ENCODE measurements at places on chromosomes 12 and 14. TPM values are rescaled to one million over a fixed set of nuclear protein-coding genes. Genes with fewer than 3 reads are reported as not detected.
A peak's percentile ranks its signal among the peaks of the same experiment; 100 is the strongest.

Gene DERA
- 16.6 TPM for polyA plus RNA-seq

Gene NOVA1
- 0.32 TPM for polyA plus RNA-seq

- H3K27me3 ChIP-seq, result peaks cover 98% of the 10 kb centered on the region
- H3K27ac ChIP-seq, result no peak within 1 kb of the TSS
- no peak within 1 kb of the TSS for H3K4me3 ChIP-seq
- peak; percentile 63 for DNase-seq
These were observed at the start of gene HOTAIR for GRCh38 chr12:53974084-53975063. Gene HOTAIR (minus strand): TSS chr12:53974954.

Gene ESRRB
- polyA plus RNA-seq, result 0.05 TPM

DNA sequence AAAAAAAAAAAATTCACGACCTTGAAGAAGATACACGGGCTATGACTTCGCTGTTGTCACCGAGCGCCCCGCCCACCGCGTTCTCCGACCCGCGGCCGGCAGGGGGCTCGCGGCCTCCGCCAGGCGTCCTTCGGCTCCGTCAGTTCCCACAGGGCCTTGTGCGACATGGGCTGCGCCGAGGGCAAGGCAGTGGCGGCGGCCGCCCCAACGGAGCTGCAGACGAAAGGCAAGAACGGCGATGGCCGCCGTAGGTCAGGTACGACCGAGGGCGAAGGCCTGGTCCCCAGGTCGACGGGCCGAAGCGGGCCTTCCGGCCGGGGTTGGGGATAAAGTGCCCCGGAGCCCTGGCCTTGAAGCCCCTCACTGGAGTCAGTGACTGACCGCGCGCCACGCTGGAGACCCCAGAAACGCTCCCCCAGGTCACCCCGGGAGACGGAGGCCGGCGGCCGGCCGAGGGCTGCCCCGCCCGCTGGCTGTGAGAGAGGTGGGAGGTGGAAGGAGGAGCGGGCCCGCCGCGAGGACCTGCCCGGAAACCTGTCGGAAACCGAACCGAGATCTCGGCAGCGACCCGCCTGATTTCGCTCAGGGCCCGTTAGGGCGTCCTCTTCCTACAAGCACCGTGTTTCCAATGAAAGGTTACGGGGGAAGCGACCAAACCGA, at the start of gene TXNRD1:
Gene TXNRD1, plus strand, starts transcription at position 142 of the 660 bp plus-strand sequence. Its CDS starts 24 bp downstream, at position 166.
- DNase-seq, result no peak

- no peaks in the 10 kb centered on the region for H3K4me1 ChIP-seq
- no peaks in the 10 kb centered on the region for H3K36me3 ChIP-seq
- no peaks in the 10 kb centered on the region for H3K27me3 ChIP-seq
- no peak overlapping the region for H3K4me3 ChIP-seq
- peak; percentile 32 for DNase-seq
These were observed 3.6 kb downstream of the TPH2 start for GRCh38 chr12:71942259-71942658.

Gene FZD10
- polyA plus RNA-seq, result not detected

- DNase-seq, result no peak
- peaks cover 43% of the 10 kb centered on the region for H3K4me1 ChIP-seq
- no peaks in the 10 kb centered on the region for H3K36me3 ChIP-seq
- no peaks in the 10 kb centered on the region for H3K27me3 ChIP-seq
These were observed 393.9 kb upstream of the RGS6 start for GRCh38 chr14:71538288-71538687.

DNA sequence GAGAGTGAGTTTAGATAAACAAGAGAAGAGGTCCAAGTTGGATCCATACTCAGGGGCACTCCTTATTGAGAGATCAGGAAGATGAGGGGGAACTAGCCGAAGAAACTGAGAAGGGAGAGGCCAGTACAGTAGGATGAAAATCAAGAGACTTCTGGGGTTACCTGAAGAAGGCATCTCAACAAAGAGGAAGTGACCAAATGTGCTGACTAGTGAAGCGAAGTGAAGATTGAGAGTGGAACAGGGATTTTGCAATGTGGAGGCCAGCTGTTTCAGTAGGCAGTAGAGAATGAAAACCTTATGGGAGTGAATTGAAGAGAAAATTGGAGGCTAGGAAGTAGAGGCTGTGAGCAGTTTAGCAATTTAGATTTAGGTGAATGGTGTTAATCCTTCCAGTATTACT, 153.0 kb downstream of the SYNE2 start:
- H3K27me3 ChIP-seq, result no peaks in the 10 kb centered on the region
- DNase-seq, result no peak
- no peak overlapping the region for H3K27ac ChIP-seq
- H3K4me3 ChIP-seq, result no peak overlapping the region

Gene RPS29
- polyA plus RNA-seq, result 15,074 TPM

- no peaks in the 10 kb centered on the region for H3K27me3 ChIP-seq
- peak; percentile 63 for DNase-seq
- no peaks in the 10 kb centered on the region for H3K4me1 ChIP-seq
- no peaks in the 10 kb centered on the region for H3K36me3 ChIP-seq
- H3K4me3 ChIP-seq, result no peak overlapping the region
- H3K27ac ChIP-seq, result no peak overlapping the region
These were observed 46.2 kb downstream of the WSCD2 start for GRCh38 chr12:108175310-108175709.

DNA sequence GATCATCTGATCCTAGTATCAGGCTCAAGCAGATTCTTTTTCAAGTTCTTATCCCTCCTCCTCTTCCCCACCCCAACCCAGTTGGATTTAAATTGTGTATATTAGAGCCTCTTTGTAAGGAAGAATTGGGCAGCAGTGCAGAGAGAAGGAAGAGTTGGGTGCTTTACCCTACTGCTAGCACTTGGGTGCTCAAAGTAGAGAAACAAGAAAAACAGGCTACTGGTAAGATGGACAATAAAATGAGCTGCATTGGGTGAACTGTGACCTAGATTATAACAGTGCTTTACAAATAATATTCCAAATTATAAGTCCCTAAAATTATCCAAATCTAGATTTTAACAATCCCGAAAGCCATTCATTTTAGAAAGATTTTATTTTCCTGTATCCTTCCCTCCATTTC, 363.4 kb upstream of the GARIN6 start:
- no peaks in the 10 kb centered on the region for H3K4me1 ChIP-seq
- no peak overlapping the region for H3K4me3 ChIP-seq
- no peak overlapping the region for H3K27ac ChIP-seq
- no peaks in the 10 kb centered on the region for H3K36me3 ChIP-seq
- DNase-seq, result no peak

DNA sequence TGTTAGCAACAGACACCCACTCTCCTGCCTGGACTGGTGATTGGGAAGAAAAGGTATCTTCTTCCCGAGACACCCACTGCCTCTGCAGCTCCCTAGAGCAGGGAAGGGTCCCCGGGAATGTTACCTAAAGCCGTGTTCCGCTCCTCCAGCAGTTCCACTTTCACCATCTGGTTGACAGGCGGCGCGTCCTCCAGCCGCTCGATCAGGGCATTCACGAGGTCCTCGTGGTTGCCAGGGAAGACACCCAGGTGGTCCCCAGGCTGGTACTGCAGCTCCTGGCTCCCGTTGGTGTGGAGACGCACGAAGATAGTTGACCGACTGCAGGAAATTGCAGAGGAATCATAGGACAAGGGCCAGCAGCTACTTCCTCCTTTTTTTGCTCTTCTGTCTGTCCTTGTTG, 44.2 kb upstream of the FBXO21 start:
- DNase-seq, result no peak
- no peak overlapping the region for H3K27ac ChIP-seq
- H3K36me3 ChIP-seq, result no peaks in the 10 kb centered on the region
- no peaks in the 10 kb centered on the region for H3K27me3 ChIP-seq
- no peaks in the 10 kb centered on the region for H3K4me1 ChIP-seq
- no peak overlapping the region for H3K4me3 ChIP-seq

DNA sequence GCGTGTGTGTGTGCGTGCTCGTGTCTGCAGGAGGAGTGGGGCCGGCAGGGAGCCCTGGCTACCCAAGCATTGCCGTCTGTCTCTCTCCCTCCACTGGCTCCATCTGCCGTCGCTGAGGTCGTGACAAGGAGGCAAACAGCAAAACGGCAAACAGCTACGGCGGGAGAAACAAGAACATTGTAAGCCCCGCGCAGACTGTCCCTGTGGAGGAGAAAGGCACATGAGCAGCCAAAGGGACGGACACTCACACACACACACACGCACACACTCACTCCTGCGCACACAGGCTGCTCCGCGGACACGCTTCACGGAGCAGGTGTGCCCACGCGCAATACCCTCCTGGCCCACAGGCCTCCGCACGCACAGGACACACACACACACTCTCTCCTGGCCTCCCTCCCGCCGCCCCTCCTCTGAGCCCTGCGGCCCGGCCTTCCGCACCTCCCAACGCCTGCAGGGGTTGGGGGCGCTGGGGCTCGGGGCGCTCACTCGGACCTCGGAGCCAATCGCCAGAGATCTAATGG, 905 bp downstream of the CISTR start:
- peak overlapping the region; percentile 38 for H3K4me3 ChIP-seq
- H3K27me3 ChIP-seq, result peaks cover 89% of the 10 kb centered on the region
- H3K36me3 ChIP-seq, result no peaks in the 10 kb centered on the region
- no peak overlapping the region for H3K27ac ChIP-seq

Gene SYNDIG1L
- not detected for polyA plus RNA-seq

Gene RNASE2
- not detected for polyA plus RNA-seq

DNA sequence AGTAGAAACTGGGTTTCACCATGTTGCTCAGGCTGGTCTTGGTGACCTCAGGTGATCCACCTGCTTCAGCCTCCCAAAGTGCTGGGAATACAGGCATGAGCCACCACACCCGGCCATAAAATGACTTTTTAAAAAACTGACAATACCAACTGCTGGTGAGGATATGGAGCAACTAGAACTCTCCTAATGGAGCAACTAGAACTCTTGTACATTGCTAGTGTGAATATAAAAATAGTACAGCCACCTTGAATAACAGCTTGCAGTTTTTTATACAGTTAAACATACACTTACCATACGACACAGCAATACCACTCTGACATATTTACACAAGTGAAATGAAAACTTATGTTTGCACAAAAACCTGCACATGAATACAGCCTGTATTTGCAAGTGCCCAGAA, 2.5 kb upstream of the CFAP73 start:
- no peaks in the 10 kb centered on the region for H3K36me3 ChIP-seq
- no peak for DNase-seq
- H3K4me1 ChIP-seq, result peaks cover 6% of the 10 kb centered on the region
- H3K27me3 ChIP-seq, result peaks cover 2% of the 10 kb centered on the region
- H3K4me3 ChIP-seq, result no peak overlapping the region
- no peak overlapping the region for H3K27ac ChIP-seq

DNA sequence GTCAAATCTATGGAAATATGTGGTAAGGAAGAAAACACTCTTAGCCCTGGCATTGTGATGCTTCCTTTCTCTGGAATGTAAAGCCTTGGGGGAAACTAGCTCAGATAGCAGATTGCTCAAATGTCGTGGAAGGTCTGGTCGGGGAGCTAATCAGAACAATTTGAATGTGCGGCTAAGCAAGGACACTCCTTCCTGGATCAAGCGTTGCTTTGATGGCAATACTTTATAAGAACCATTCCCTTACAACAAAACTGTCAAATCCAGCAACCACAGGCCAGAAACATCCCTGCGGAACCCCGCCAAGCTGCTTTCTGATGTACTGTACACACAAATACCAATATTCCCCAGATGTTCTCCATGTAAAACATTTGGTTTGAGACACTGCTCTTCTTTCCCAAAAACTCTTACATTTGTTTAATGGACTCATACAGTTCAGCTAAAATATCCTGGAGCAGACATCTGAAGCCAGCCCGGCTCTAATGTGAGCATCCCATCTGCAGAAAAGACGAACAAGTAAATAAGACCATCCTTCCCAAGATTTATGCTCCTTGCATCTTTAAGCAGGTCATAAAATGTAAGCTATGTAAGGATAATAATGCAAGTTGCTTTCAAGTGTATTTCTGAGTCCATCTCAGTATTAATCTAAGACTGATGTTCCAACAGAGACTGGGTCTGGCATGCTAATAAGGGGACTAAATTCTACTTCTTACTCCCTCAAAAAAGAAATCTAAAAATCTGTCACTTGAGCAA, 20.2 kb downstream of the NUAK1 start:
- no peaks in the 10 kb centered on the region for H3K36me3 ChIP-seq
- H3K4me3 ChIP-seq, result no peak overlapping the region
- H3K27me3 ChIP-seq, result no peaks in the 10 kb centered on the region

- no peak overlapping the region for H3K4me3 ChIP-seq
- H3K36me3 ChIP-seq, result no peaks in the 10 kb centered on the region
- H3K27me3 ChIP-seq, result no peaks in the 10 kb centered on the region
- peak; percentile 48 for DNase-seq
- no peaks in the 10 kb centered on the region for H3K4me1 ChIP-seq
These were observed 34.2 kb upstream of the KICS2 start for GRCh38 chr12:64256166-64256800.

DNA sequence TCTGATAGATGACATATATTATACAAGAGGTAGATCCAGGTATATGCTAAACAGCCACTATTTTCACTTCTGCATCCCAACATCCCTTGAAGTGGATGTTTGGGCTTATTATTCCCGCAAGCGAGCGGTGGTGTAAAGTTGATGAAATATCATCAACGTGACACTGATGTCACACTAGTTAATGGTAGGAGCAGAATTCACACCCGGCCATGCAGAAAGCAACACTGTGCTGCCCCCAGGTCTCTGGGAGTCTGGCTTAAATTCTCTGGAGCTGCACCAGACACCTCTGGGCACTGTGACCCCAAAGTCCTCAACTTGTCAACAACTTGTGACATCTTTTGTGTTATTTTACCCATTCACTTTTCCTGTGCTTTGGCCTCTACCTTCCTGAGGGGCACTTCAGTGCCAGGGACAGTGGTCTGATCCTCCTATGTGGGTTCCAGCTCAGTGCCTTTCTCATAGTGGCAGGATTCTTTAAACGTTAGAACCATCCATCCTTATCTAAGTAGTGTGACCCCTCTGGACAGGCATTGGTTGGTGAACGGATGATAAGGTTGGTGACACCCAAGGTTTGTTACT, 952 bp downstream of the DRAM1 start:
- H3K4me3 ChIP-seq, result peak overlapping the region; percentile 63
- no peaks in the 10 kb centered on the region for H3K36me3 ChIP-seq
- H3K27me3 ChIP-seq, result no peaks in the 10 kb centered on the region
- H3K4me1 ChIP-seq, result peaks cover 14% of the 10 kb centered on the region

- H3K36me3 ChIP-seq, result no peaks in the 10 kb centered on the region
- DNase-seq, result no peak
- no peaks in the 10 kb centered on the region for H3K27me3 ChIP-seq
- H3K27ac ChIP-seq, result no peak overlapping the region
- H3K4me3 ChIP-seq, result no peak overlapping the region
These were observed 106.9 kb upstream of the HIF1A start for GRCh38 chr14:61588419-61588901.

Gene TNFRSF1A
- 68.3 TPM for polyA plus RNA-seq

- no peaks in the 10 kb centered on the region for H3K27me3 ChIP-seq
- no peak for DNase-seq
- H3K4me3 ChIP-seq, result no peak overlapping the region
- H3K4me1 ChIP-seq, result no peaks in the 10 kb centered on the region
These were observed 233.0 kb downstream of the LRFN5 start for GRCh38 chr14:41839661-41840060.

GRCh38 chr12:54592316-54592715, 3.9 kb upstream of the PPP1R1A start:
- H3K4me3 ChIP-seq, result no peak overlapping the region
- no peaks in the 10 kb centered on the region for H3K4me1 ChIP-seq
- peaks cover 68% of the 10 kb centered on the region for H3K27me3 ChIP-seq
- H3K27ac ChIP-seq, result no peak overlapping the region
- H3K36me3 ChIP-seq, result no peaks in the 10 kb centered on the region
- DNase-seq, result no peak

GRCh38 chr14:73026243-73026844, 562 bp downstream of the ZFYVE1 start:
- peak overlapping the region; percentile 68 for H3K4me3 ChIP-seq
- no peak for DNase-seq
- H3K27me3 ChIP-seq, result no peaks in the 10 kb centered on the region
- peaks cover 26% of the 10 kb centered on the region for H3K36me3 ChIP-seq
- no peaks in the 10 kb centered on the region for H3K4me1 ChIP-seq
- 0 out of 2 replicates have a peak overlapping the region, but pooled peaks have one; percentile 2 for H3K27ac ChIP-seq
